ENCODE measurements at places on chromosomes 2 and 18.

GRCh38 chr2:84038866-84039265, 420.2 kb downstream of the SUCLG1 start:
- no peak for DNase-seq

DNA sequence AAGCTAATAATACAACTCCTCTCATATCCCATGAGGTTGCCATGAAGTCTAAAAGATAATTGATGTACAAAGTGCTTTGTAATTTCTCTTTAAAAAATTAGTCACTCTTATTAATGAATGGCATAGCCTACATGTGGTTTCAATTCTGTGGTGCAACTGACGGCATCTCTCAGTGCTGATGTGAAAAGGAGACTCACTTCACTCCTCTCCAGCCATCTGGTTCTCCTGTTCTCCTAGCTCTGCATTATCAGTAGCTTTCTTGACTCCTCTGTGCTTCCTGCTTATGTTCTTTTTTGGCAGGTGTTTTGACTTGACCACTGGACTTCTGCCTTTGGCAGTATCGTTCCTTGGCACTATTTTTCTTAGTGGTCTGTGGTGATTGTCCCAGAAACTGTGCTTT, 134.9 kb upstream of the ZFP36L2 start:
- no peak for DNase-seq

GRCh38 chr18:43596105-43596712, 318.9 kb upstream of the SYT4 start:
- no peak for DNase-seq

GRCh38 chr2:216391401-216391800, 19.1 kb upstream of the MARCHF4 start:
- DNase-seq = no peak

GRCh38 chr2:173982182-173982714, 17.1 kb upstream of the SP3 start:
- DNase-seq = no peak

GRCh38 chr18:36895606-36896005, 66.7 kb downstream of the KIAA1328 start:
- no peak for DNase-seq

GRCh38 chr18:45688833-45689232, 35.1 kb upstream of the SLC14A1 start:
- peak; percentile 16 for DNase-seq

- no peak for DNase-seq
These were observed 65.9 kb downstream of the PHLPP1 start for GRCh38 chr18:62781262-62781661.

DNA sequence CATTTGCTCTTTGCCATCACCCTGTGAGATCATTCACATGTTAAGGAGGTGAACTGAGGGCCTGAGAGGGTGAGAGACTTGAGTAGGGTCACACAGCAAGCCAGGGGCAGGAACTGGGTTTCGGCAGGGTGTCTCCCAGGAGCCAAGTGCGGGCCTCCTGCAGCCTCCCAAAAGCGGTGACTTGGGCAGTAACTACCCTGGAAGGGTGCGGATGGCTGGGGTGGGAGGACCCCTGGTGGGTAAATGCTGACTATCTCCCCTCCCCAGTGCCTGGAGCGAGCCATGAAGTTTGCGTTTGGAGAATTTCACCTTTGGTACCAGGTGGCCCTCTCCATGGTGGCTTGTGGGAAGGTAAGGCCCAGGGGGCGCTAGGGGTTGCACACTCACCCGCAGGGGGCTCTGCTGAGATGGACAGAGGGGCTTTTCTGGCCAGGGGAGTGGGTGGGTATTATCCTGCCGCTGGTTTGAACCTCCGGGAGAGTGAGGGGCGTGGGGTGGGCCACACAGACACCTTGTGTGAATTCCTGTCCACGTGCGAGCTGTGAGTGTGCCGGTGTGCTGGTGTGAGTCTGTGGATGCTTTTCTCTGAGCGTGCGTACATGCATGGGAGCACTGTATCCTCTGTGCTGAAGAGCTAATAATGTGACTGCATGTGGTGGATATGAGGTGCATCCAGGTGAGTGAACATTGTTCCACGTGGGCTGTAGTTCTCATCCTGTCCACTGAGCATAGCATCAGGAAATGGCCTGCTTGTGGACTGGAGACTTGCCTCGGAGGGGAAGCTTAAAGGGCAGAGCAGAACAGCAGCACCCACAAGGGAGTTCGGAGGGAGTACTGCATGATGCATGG, 91.0 kb upstream of the MCFD2 start:
- DNase-seq = no peak

- DNase-seq = peak; percentile 82
These were observed 2.9 kb upstream of the NEURL3 start for GRCh38 chr2:96507957-96508520.

GRCh38 chr2:173400760-173401159, 46.1 kb downstream of the CDCA7 start:
- DNase-seq = no peak

DNA sequence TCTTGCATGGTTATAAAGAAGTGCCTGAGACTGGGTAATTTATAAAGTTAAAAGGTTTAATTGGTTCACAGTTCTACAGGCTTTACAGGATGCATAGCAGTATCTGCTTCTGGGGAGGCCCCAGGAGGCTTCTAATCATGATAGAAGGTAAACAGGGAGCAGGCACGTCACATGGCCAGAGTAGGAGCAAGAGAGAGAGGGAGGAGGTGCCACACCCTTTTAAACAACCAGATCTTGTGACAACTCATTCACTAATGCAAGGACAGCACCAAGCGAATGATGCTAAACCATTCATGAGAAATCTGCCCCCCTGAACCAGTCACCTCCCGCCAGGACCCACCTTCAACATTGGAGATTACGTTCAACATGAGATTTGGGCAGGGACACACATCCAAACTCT, 141.1 kb downstream of the EN1 start:
- no peak for DNase-seq

DNA sequence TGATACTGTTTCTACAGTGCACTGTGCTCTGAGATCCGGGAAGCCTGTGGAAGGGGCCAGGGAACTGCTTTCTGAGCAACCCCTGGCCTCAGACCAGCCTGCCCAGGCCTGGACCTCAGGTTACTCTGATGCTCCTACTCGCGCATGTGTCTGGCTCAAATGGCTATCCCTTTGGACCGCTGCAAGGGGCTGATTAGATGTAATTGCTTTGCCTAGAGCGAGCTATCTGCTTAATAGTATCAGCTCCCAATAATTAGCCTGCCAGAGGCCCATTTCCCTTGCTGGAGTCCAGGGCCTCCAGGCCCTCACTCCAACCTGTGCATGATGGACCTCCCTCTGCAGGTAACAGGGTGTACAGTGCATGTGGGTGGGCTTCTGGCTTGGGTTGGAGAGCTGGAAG, 7.2 kb upstream of the KCNK3 start:
- DNase-seq = no peak

GRCh38 chr2:104871972-104872865, 18.3 kb downstream of the POU3F3 start:
- no peak for DNase-seq

GRCh38 chr18:6211174-6211504, 203.6 kb downstream of the L3MBTL4 start:
- DNase-seq = no peak

- no peak for DNase-seq
These were observed 95.2 kb downstream of the MTX2 start for GRCh38 chr2:176364273-176364977.

DNA sequence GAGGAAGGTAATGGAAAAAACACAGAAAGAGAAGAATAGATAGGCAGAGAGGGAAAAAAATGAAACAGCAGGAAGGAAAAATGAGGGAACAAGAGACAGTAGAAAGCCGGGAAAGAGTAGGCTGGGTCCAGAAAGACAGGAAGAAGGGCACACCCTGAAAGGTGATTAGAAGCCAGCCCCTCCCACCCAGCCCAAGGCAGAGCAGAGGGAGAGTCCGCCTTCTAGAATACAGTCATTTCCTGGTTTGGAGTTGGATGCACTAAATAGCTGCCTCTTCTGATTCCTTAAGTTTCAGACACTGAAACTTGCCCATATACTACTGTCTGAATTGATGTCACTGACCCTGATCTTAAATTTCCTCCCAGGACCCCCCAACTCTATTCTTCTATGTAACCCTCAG, 17.9 kb upstream of the DSG3 start:
- DNase-seq = no peak

- no peak for DNase-seq
These were observed 100.9 kb downstream of the BAZ2B start for GRCh38 chr2:159515441-159515840.

DNA sequence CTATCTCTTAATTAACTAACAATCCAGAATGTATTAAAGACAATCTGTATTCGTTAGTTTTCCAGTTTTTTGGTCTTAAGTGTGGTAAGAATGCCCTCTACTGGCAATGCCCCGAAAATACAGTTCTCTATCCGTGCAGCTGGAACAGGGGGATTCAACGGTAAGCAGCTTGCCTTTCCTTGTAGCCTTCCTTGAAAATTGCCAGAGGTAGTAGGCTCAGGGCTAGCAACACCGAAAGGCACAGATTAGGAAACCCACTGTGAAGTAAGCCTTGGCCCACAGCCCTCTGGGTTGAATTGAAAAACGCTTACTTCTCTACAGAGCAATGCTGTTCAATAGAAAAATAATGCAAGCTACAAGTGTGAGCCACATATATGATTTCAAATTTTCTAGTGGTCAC, 17.1 kb upstream of the VPS4B start:
- DNase-seq = peak; percentile 11

GRCh38 chr2:173235947-173236803, 118.5 kb upstream of the CDCA7 start:
- DNase-seq = no peak

DNA sequence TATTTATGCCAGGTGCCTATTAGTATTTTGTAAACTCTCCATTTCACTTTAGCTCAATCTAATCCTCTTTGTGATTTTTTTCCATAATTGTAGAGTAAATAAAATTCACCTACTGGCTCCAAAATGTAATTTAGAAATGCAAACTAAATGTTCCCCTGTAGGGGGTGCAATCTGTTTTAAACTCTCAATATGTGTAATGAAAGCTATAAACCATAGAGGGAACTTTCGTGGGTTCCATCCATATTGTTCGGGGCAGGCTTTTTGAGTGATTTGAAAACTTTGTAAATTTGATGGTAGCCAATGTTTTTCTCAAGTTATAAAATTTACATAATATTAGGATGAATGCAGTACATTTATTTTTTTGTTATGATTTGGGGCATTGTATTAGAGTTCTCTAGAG, 49.4 kb downstream of the TSPYL6 start:
- DNase-seq = no peak

- DNase-seq = no peak
These were observed 1.6 kb upstream of the LRRFIP1 start for GRCh38 chr2:237625777-237626176.

Data from stimulated activated naive CD4-positive, alpha-beta T cell treated with Interleukin-2 at 50 U/mL for 16 hours (primary cell).